Activated CD4-positive, alpha-beta T cell treated with anti-CD3 and anti-CD28 coated beads for 1 hour (primary cell): ENCODE measurements at places on chromosomes 3 and 15.

DNA sequence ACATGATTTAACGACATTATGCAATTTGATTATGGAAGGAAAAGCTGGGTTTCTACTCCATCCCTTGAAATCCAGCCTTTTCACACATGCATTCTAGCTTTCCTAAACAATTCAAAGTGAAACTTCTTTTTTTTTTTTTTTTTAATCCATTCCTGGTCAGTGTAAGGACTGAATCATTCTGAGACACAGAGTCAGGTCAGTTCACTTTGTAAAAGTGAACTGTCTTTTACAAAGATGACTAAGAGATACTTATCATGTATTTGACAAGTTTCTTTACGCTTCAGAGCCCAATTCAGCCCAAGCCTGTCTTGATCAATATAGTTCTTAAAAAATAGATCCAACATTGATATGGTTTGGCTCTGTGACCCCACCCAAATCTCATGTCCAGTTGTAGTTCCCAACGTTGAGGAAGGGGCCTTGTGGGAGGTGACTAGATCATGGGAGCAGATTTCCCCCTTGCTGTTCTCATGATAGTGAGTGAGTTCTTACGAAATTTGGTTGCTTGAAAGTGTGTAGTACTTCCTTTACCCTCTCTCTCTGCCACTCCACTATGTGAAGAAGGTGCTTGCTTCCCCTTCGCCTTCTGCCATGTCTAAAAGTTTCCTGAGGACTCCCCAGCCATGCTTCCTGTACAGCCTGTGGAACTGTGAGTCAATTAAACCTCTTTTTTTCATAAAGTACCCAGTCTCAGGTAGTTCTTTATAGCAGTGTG lies 345.6 kb upstream of the THBS1 start:
- no peak for DNase-seq

DNA sequence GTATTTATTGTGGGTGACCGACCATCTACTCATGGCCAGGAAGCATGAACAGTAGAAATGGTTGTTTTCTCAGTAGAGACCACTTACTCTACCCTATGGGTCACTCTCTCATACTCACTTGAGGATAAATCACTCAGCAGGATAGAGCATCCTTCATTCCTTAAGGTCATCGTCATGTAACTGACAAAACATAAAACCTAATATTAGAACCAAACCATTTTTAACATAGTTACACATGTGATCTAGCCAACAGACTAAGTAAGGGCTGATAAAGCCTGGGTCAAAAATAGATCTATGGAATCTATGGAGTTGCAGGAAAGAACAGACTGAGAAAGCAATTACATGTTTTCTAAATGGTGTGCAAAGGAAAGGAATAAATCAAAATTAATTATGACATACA lies 769.1 kb downstream of the NTRK3 start:
- no peak for DNase-seq

- no peak for DNase-seq
These were observed 356.9 kb upstream of the RBMS3 start for GRCh38 chr3:28923994-28924393.

- no peak for DNase-seq
These were observed 193.1 kb downstream of the TNIK start for GRCh38 chr3:171267104-171267503.

DNA sequence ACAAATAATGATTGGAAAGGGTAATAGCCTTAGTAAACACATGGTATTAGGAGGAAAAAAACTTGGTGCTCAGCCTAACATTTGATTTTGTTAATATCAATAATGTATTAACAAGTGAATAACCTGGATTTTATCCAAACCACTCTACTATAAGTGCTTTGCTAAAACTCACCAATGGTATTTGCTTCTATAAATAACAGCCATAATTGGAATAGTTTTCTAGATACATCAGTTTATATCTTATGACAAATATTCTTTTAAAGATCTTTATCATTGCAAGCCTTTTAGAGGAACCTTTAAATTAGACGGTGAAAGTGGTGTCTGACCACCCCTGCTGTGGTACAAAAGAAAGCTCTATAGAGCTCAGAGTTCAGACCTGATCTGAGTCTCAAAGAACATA lies 123.9 kb downstream of the SHOX2 start:
- no peak for DNase-seq

DNA sequence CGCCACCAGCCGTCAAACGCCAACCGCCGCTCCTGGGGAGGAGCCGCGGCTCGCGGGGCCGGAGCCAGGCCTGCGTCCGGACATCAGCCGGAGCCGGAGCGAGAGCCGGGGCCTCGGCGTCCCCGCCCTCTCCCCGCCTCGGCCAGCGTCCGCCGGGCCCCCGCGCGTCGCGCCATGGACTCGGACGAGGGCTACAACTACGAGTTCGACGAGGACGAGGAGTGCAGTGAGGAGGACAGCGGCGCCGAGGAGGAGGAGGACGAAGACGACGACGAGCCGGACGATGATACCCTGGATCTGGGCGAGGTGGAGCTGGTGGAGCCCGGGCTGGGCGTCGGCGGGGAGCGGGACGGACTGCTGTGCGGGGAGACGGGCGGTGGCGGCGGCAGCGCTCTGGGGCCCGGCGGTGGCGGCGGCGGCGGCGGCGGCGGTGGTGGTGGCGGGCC lies 359 bp downstream of the ARIH1 start:
- no peak for DNase-seq

DNA sequence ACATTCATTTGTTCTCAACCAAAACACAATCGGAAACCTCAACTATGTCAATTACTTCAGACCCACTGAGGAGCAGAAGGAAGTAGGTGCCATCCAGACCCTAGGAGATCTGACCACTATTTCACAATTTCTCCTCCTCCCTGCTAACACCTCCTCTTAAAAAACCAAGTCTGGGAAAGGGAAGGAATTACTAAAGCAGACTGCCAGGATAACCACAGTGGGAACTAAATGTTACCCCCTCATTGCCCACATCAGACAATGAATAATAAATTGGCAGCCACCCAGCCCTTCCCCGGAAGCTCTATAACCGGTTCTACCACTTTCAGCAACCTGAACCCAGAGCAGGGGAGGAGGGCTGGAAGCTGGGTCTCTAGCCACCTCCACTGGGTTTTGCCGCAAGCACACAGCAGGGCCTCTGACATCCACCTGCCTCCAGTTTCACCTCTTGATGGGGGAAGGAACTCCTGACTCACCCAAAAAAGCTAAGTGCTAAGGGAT lies 17.6 kb downstream of the C15orf62 start:
- peak; percentile 30 for DNase-seq

DNA sequence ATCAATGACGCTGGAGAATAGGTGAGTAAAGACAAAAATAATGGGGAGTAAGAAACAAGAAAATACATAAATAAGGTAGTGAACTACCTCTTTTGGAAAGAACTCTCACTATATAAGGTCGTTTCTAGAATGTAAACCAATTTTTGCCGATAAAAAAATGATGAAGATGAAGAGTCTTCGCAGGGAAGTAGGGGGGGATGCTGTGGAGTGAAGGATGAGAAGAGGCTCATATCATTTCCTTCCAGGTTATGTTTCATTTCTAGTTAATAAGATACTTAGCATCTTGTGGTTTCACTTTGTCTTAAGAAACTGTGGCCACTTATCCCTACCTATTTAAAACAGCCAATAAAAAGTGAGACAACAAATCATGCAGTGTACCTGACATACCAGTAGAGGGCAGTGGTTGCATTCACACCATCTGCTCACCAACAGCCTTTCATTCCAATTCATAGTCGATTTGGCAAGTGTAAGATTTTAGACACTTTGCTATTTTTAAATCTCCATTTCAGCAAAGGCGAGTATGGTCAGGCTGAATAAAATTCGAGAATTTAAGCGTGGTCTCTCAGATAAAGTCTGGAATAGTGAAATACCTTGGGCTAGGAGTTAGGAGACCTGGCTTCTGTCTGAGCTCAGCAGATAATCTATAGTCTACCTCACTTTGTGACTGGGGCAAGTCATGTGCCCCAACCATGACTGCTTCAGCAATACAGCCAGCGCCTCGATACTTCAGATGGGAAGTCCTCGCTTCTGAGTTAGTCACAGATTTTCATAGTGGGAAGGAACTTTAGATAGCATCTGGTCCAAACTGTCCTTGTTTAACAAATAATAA lies 28.9 kb upstream of the ICE2 start:
- DNase-seq, result no peak

GRCh38 chr15:69627548-69628158 lies 175.0 kb downstream of the RPLP1 start:
- no peak for DNase-seq

- no peak for DNase-seq
These were observed 4.0 kb upstream of the NR2F2 start for GRCh38 chr15:96326328-96327154.

DNA sequence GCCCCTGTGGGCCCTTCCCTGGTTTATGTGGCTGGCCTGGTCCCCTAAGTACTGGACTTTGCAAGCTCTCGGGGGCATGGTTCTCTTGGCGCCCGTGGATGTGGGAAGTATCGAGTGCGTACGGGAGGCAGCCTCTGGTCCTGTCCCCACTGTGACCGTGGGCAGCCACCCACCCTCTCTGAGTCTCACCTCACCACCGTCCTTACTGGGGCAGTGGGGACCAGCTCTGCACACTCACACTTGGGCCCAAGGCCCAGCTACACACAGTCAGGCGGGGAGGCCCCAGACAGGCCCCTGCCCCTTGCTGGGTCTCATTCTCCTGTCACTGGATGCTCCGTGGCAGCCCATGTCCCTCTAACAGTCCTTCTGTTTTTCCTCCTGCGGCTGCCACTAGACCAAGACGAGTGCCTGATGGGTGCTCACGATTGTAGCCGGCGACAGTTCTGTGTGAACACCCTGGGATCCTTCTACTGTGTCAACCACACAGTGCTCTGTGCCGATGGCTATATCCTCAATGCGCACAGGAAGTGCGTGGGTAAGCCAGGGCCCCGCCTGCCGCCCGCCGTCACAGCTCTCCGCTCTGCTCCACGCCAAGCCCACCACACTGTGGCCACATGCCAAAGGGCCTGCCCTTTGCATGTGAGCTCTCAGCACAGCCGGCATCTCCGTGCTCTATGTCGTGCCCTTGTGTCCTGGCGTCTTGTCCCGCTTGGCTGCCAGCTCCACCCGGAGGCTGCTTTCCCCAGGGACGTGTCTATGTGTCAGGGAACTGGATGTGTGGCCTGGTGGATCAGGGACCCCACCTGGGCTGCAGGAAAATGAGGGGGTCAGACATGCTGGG lies 72.7 kb downstream of the FBLN2 start:
- DNase-seq, result no peak

GRCh38 chr3:5036858-5037257 lies 57.6 kb downstream of the BHLHE40 start:
- DNase-seq, result no peak

- no peak for DNase-seq
These were observed 74.4 kb downstream of the THSD4 start for GRCh38 chr15:71189718-71190117.

GRCh38 chr15:35252351-35252865 lies 167.3 kb upstream of the NANOGP8 start:
- no peak for DNase-seq

GRCh38 chr15:71899674-71900073 lies 89.3 kb downstream of the NR2E3 start:
- no peak for DNase-seq

- no peak for DNase-seq
These were observed 6.2 kb downstream of the STIMATE start for GRCh38 chr3:52891164-52891563.

DNA sequence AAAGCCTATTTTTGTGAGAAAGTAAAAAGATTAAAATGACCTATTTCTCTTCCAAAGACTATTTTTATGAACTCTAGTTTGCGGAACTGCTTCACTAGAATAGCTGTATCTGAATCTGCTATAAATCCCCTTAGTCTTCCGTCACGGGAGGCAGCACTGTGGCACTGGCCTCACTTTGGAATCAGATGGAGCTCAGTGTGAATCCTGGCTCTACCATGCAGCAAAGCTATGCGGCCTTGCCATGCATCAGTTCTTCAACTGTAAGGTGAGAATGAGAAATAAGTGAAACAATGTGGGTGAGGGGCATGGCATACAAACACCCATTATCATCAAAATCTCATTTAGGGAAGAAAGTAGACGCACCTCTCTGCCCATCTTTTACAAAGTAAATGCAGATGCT lies 27.5 kb upstream of the CSPG5 start:
- no peak for DNase-seq

GRCh38 chr15:66570842-66571478 lies 5.2 kb upstream of the LCTL start:
- DNase-seq, result no peak

- no peak for DNase-seq
These were observed 38.0 kb downstream of the SMAD3 start for GRCh38 chr15:67103432-67103831.

- DNase-seq, result no peak
These were observed 144.8 kb downstream of the TPRA1 start for GRCh38 chr3:127445581-127446343.

DNA sequence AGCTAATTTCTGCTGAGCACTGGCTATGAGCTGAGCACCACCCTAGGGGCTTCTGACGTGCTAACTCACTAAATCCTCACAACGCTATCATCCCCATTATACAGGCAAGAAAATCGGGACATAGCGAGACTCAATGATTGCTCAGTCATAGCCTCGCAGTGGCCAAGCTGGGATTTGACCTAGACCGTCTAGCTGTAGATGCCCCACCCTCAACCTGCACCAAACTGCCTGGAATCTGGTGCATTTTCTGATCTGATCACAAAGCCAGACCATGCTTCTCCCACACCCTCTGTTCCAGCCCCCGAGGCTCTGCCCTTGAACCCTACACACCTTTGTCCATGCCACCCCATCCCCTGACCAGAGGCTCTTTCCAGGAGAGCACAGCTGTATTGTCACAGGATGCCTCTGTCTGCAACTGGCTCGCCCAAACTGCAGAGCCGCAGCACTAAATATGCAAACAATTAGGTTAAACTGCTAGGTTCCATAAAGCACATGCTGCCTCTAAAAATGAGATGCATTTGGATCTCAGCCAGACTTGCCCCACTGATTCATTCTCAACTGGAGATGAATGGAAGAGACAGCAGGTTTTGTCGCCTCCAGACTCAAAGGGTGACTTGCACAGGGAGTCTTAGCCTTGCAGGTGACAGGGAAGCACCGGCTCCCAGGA lies 95.2 kb downstream of the NUP210 start:
- no peak for DNase-seq

GRCh38 chr15:51493892-51494291 lies 128.7 kb downstream of the DMXL2 start:
- no peak for DNase-seq

DNA sequence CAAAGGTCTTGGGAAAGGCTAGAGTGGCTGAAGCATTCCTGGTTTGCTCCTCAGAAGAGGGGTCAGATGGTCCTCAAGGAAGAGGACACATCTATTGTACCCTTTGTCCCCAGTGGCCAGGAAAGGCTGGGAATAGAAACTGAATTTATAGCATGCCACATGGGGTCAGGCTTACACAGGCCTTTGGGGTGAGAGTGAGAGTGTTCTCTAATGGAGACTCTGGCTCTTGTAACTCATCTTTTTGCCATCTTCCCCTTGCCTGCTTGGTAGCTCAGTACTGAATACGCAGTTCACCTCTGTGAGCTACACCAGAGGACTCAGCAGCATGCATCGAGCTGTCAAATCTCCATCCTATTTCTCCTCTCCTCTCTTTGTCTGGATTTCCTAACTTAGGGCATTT lies 87.5 kb downstream of the ATP2B2 start:
- DNase-seq, result no peak
